ENCODE measurements at places on chromosomes 16 and 17.
A peak's percentile ranks its signal among the peaks of the same experiment; 100 is the strongest.

DNA sequence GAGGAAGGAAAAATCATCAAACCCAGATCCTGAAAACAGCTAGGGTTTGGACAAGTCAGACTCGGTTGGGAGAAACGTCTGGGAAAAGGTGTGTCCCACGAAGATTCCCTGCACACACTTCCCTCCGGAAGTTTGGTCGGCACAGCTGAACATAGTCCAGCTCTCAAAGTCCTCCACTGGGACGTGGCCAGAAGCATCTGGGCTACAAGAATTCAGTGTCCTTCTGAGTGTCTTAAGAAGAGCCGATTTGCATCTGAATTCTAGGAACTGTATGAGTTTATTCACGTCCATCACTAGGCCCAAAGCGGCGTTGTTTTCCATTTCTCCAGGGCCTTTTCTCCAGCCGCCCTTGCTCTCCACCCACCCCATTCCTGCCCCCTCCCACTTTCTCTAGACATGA, 109.1 kb downstream of the C17orf67 start:
- H3K4me1 ChIP-seq, result no peaks in the 10 kb centered on the region
- no peaks in the 10 kb centered on the region for H3K36me3 ChIP-seq
- no peak overlapping the region for H3K4me3 ChIP-seq

- H3K27me3 ChIP-seq, result no peaks in the 10 kb centered on the region
- peaks cover 61% of the 10 kb centered on the region for H3K4me1 ChIP-seq
- H3K36me3 ChIP-seq, result no peaks in the 10 kb centered on the region
- H3K27ac ChIP-seq, result peak overlapping the region; percentile 90
- no peak for DNase-seq
- H3K4me3 ChIP-seq, result peak overlapping the region; percentile 85
Observed at GRCh38 chr17:38702916-38703741, 1.9 kb upstream of the MLLT6 start.

- H3K4me1 ChIP-seq, result peaks cover 32% of the 10 kb centered on the region
- H3K4me3 ChIP-seq, result peak overlapping the region; percentile 65
- H3K27me3 ChIP-seq, result no peaks in the 10 kb centered on the region
- no peak overlapping the region for H3K27ac ChIP-seq
Observed at GRCh38 chr17:77959926-77960521, 1.5 kb downstream of the TNRC6C start.

DNA sequence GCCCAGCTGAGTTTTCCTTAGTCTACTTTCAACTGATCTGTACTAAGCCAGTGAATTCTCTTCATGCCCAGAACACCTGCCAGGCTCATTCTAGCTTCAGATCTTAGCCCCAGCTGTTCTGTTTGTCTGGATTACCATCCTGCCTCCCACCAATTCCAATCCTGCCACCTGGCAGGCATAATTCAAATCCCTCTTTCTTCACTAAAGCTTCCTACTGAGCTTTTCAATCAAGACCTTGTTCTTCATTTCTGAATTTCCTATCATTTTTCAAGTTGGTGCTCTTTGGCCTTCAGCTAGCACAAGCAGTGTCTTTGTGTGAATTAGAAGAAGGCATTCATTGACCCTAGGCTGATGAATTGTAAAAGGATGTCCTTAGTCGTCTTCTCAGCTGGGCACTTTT, 357.6 kb downstream of the UTP18 start:
- no peaks in the 10 kb centered on the region for H3K36me3 ChIP-seq
- no peak for DNase-seq
- peaks cover 5% of the 10 kb centered on the region for H3K27me3 ChIP-seq
- H3K4me3 ChIP-seq, result no peak overlapping the region
- H3K4me1 ChIP-seq, result no peaks in the 10 kb centered on the region
- H3K27ac ChIP-seq, result no peak overlapping the region

DNA sequence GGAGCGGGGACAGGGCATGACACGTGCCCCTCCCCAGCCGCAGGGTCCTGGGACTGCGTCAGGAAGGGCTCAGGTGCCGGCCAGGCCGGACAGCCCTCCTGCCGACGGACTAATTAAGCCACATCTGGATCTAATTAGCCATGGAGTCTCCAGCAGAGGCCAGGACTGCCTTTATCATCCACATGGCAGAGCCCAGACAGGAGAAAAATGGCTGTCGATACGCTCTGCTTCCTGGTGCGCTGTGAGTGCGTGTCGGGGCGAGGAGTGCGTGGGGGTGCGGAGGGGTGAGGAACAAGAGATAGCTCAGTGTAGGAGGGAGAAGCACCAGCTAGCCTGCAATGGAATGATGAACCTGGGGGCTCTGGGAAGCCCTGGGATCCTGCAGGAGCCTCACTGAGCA, 218.8 kb downstream of the IRF8 start:
- H3K27me3 ChIP-seq, result peaks cover 63% of the 10 kb centered on the region
- no peaks in the 10 kb centered on the region for H3K36me3 ChIP-seq
- DNase-seq, result no peak

DNA sequence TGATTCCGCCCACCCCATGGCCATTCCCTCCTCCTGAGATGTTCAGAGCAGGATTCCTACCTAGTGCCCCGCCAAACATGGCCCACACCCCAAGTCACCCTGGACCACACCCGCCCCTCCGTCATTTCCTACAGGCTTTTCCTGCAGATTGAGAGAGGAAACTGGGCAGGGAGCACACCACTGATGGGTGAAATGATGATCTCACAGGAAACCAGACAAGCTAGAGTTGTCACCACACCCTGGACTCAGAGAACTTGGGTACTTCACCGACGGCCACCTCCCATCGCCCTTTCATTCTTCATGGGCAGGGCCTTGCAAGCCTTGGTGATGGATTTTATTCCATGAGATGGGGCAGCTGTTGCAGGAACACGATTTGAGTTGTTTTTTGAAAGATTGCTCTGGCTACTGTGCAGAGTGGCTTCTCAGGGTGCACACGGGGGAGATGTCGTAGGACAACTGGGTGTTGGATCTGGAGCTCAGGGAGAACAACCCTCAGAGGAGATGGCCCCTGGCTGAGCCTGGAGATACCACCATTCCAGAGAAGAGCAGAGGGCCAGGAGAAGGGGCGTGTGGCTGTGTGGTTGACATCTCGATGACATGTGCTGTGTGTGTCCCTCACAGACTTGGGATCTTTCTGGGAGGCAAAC, 7.4 kb upstream of the B9D1 start:
- peak overlapping the region; percentile 59 for H3K27ac ChIP-seq
- peaks cover 14% of the 10 kb centered on the region for H3K4me1 ChIP-seq
- no peaks in the 10 kb centered on the region for H3K36me3 ChIP-seq
- no peak overlapping the region for H3K4me3 ChIP-seq
- no peaks in the 10 kb centered on the region for H3K27me3 ChIP-seq
- DNase-seq, result peak; percentile 75

DNA sequence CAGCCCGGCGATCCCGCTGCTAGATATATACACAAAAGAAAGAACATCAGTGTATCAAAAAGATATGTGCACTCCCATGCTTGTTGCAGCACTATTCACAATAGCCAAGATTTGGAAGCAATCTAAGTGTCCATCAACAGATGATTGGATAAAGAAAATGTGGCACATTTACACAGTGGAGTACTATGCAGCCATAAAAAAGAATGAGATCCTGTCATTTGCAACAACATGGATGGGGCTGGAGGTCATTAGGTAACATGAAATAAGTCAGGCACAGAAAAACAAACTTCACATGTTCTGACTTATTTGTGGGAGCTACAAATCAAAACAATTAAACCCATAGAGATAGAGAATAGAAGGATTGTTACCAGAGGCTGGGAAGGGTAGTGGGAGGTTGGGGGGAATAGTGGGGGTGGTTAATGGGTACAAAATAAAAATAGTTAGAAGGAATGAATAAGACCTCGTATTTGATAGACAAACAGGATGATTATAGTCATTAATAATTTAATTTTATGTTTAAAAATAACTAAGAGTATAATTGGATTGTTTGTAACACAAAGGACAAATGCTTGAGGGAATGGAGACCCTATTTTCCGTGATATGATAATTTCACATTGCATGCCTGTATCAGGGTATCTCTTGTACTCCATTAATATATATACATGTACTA, 176.7 kb upstream of the NOG start:
- no peak overlapping the region for H3K4me3 ChIP-seq
- H3K36me3 ChIP-seq, result no peaks in the 10 kb centered on the region
- H3K27ac ChIP-seq, result no peak overlapping the region
- no peaks in the 10 kb centered on the region for H3K27me3 ChIP-seq
- no peak for DNase-seq
- H3K4me1 ChIP-seq, result no peaks in the 10 kb centered on the region

GRCh38 chr17:7626956-7627249, 718 bp downstream of the SAT2 start:
- no peak for DNase-seq
- no peaks in the 10 kb centered on the region for H3K36me3 ChIP-seq
- peaks cover 14% of the 10 kb centered on the region for H3K4me1 ChIP-seq
- H3K27ac ChIP-seq, result peak overlapping the region; percentile 83

- H3K4me3 ChIP-seq, result no peak overlapping the region
- DNase-seq, result no peak
- no peaks in the 10 kb centered on the region for H3K36me3 ChIP-seq
- no peak overlapping the region for H3K27ac ChIP-seq
- H3K4me1 ChIP-seq, result peaks cover 14% of the 10 kb centered on the region
Observed at GRCh38 chr17:61335845-61336655, 63.6 kb upstream of the TBX2 start.

DNA sequence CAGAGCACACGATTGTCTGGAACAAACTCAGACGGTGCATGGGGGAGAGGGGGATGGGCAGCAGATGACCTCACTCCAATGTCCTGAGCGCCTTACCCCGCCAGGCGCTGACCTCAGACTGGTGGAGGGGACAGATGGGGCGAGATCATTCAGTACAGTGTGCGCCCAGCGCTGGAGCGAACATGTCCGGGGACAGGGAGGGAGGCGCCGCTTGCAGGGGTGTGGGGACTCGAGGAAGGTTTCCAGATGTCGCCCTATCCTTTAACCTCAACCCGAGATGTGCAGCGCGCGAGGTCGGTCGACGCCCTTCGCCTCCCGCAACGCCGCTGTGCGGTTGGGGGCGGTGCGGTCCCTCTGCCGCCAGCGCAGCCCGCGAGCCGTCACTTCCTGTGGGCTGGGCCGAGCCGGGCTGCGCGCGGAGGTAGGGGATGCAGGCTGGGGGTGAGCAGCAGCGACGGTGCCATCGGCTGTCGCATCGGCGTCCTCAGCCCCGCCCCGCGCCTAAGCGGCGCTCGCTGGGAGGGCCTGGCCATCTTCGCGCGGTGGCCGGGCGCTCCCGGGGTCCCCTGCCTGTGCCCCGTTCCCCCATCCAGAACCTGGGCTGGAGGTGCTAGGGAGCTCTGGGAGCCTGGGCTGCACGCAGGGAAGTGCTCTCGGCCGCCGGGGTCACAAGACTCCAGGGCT, 5.3 kb upstream of the CDR2L start:
- H3K4me3 ChIP-seq, result peak overlapping the region; percentile 51
- peak overlapping the region; percentile 75 for H3K27ac ChIP-seq
- peaks cover 18% of the 10 kb centered on the region for H3K4me1 ChIP-seq
- DNase-seq, result peak; percentile 83
- no peaks in the 10 kb centered on the region for H3K27me3 ChIP-seq

DNA sequence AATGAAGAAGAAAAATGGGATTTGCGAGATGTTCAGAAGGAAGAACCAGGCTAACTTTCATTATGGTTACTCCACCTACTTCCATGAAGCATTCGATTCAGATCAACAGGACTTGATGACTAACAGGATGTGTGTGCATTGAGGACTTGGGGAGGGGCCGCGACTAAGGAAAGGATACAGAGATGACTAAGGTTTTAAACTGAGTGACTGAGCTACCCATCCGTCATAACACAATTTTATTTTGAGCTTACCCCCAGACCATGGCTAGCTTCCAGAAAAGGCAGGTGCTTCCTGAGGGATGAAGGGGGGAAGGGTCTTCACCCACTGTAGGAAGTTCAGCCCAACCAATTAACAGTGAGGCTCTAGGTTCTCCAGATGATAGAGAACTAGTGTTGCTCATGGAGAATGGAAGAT, 2.5 kb upstream of the CDYL2 start:
- peaks cover 9% of the 10 kb centered on the region for H3K4me1 ChIP-seq
- H3K4me3 ChIP-seq, result no peak overlapping the region

- H3K27me3 ChIP-seq, result no peaks in the 10 kb centered on the region
- no peak for DNase-seq
- H3K27ac ChIP-seq, result no peak overlapping the region
- H3K4me3 ChIP-seq, result no peak overlapping the region
- peaks cover 41% of the 10 kb centered on the region for H3K4me1 ChIP-seq
Observed at GRCh38 chr17:82301916-82302567, 15.4 kb downstream of the CD7 start.

DNA sequence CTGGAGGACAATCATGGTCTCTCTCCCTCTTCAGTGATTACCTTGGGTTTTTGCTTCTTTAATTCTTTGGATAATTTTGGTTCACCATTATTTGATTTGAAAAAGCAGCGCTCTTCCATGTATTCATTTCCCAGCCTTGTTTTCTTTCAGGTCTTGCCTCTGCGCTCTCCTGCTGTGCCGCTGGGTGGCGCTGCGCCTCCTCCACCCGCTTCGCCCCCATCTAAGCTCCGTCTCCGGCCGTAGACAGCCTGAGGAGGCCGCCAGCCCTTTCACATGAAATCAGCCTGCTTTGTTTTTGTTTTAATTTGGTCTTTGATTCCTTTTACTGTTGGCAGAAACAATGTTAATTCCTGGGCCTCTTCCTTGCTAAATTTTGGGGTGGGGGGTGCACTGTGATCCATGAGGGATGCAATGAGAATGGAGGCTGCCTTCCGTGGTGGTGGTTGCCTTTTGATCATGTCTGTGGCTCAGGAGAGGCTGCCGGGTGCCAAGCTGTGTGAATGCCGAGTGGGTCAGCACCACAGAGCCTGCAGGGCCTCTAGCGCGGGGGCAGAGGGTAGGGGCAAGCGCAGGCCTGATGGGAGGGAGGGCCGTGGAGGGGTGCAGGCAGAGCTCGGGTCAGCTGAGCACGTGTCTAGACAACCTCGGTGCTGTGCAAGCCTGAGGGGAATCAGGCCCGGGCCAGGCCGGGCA, 64.1 kb downstream of the PLD6 start:
- no peak overlapping the region for H3K4me3 ChIP-seq
- no peak overlapping the region for H3K27ac ChIP-seq
- no peak for DNase-seq
- peaks cover 80% of the 10 kb centered on the region for H3K36me3 ChIP-seq

- H3K27ac ChIP-seq, result no peak overlapping the region
- peak; percentile 93 for DNase-seq
- H3K27me3 ChIP-seq, result no peaks in the 10 kb centered on the region
- H3K36me3 ChIP-seq, result no peaks in the 10 kb centered on the region
Observed at GRCh38 chr17:55717898-55718735, 4.5 kb downstream of the TMEM100 start.

DNA sequence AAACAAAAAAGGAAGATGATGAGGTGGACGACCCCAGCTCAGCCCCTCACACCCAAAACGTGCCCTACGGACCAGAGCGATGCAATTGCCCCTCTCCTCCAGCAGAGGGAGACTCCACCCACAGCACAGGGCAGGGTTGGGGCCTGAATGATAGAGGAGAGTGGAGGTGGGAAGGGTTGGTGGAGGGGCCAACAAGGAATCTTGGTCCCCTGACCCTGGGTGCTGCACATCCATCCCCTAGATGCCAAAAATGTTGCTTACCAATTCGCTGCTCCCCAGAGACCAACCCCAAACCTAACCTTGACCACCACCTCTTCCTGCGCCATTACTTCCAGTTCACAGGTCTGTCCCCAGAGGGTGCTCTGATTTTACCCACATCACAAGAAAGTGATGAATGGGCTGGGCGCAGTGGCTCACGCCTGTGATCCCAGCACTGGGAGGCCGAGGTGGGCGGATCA, 12.9 kb downstream of the P2RX5 start:
- no peak for DNase-seq
- H3K4me1 ChIP-seq, result no peaks in the 10 kb centered on the region
- H3K27ac ChIP-seq, result no peak overlapping the region
- no peak overlapping the region for H3K4me3 ChIP-seq
- H3K27me3 ChIP-seq, result peaks cover 34% of the 10 kb centered on the region

GRCh38 chr17:36761203-36761950, 160.0 kb downstream of the MRM1 start:
- H3K36me3 ChIP-seq, result no peaks in the 10 kb centered on the region
- no peak for DNase-seq
- H3K4me1 ChIP-seq, result no peaks in the 10 kb centered on the region
- no peak overlapping the region for H3K4me3 ChIP-seq
- H3K27me3 ChIP-seq, result peaks cover 26% of the 10 kb centered on the region
